ENCODE measurements at places on chromosomes 7 and 10. TPM values are rescaled to one million over a fixed set of nuclear protein-coding genes. Genes with fewer than 3 reads are reported as not detected.

Gene MAT1A
- 2.1 TPM for total RNA-seq

DNA sequence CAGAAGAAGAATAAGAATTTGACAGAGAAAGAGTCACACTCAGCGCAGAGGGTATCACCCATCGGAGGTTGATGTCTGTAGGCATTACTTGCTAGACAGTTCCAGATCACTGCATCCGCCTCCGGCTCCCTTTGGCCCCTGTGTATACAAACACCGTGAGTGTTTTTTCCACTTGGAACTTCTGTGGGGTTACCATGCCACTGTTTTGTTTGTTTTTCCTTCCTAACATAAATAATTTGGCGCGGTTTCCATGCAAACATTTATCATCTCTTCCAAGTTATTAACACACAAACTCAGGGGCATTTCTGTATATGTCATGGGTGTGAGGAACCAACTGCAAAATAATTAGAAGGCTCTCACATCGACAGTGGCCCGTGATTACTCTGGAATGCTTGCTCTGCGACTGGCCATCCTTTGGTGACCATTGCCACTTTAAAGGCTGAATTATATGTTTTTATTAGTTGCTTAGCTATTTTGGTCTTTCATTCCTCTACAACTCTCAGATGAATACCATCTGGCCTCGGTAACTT is 612.2 kb upstream of the MKI67 start:
- no peak for DNase-seq

- no peak for DNase-seq
These were observed 51.1 kb downstream of the NOD1 start for GRCh38 chr7:30427296-30428070.

Gene PNLIPRP3
- total RNA-seq: not detected

DNA sequence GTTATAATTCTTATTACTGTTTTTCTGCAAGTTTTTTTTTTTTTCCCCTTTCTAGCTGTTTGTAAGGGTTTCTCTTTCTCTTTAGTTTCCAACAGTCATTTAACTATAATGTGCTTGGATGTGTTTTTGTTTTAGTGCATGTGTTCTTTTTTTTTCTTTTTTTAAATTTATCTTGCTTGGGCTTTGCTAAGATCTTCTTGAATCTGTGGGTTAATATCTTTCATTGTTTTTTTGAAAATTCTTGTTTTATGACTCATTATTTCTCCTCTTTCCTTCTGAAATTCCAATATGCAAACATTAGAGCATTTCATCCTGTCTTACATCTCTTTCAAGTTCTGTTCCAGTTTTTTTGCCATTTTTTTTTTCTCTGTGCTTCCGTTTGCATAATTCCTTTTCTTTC is 5.7 kb upstream of the HK1 start:
- no peak for DNase-seq

GRCh38 chr10:22379059-22379458 is 33.8 kb downstream of the SPAG6 start:
- DNase-seq: no peak

Gene FAM221A
- total RNA-seq: 13.2 TPM

Gene CCDC172
- not detected for total RNA-seq

DNA sequence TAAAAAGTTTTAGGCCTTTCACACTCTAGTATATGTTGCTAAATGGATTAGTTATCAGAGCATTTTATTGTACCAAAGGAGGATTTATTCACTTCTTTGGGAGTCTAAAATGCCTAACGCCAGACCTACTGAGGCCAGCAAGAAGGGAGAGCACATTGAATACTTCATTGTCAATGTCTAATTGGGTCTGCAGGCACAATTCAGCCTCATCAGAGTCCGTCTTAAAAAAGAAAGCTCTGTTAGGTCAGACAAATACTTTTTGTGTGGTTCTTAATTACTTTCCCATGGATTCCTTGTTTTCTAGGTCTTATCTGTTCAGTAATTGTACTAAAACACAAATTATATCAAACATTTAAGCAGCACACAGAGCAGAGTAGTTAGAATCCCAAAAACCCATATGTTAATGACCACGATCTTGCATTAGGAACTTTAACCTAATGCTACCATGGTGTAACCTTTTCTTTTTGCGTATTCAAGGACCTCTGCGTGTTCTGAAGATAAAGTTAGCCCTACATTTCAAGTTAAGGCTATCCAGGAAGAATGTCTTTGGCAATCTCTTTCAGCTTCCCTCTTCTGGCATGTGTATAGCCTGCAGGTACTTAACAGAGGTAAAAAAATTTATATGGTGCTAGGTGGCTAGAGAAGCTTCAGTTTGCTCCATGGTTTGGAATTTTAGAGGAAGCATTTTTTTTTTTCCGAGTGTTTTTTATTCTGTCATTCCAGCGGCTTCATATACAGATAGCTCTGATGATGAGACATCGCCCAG is 45.7 kb upstream of the STRIP2 start:
- DNase-seq: no peak

All from upper lobe of left lung (tissue), 6 donors.